AG09319 (cell line): ENCODE measurements at places on chromosomes 11 and 22.

DNA sequence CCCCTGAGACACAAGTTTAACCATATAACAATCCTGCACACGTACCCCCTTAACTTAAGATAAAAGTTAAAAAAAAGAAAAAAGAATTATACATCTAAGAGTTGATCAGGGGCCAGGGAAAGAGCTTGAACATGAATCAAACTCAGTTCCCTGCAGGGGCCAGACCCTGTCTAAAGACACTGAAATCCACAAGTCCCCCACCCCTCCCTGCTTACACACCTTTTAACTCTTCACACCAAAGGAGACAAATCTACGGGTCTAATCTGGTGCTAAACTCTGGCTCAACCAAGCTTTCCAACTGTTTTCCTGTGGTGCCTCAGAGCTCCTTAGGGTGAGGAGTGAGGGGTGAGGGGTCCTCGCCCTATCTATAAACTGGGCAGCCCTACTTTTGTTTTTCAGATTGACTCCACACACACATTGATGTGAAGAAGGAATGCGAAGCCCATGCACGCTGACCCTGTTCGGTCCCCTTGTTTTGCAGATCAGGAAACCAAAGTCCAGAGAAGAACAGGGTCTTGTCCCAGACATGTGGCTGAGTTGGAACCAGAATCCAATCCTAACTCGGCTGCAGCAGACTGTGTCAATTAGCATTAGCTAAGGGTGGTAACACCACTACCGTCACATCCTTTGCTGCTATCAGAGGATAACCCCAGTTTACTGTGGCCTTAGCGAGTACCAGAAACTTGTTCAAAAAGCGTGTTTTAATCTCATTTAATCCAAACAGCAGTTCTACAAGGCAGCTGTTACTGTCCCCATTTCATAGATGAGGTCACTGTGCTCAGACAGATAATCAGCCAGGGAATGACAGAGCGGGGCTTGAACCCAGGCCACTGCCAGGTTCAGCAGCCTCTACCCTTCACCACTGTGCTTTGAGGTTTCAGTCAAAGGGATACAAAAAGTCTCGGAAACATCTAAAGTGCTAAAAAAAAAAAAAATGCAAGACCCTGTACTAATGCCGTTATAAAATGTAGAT, 145.2 kb upstream of the SYT13 start:
- DNase-seq = no peak

- DNase-seq = peak; percentile 76
Observed at GRCh38 chr11:118619444-118620197, 12.2 kb downstream of the PHLDB1 start.

DNA sequence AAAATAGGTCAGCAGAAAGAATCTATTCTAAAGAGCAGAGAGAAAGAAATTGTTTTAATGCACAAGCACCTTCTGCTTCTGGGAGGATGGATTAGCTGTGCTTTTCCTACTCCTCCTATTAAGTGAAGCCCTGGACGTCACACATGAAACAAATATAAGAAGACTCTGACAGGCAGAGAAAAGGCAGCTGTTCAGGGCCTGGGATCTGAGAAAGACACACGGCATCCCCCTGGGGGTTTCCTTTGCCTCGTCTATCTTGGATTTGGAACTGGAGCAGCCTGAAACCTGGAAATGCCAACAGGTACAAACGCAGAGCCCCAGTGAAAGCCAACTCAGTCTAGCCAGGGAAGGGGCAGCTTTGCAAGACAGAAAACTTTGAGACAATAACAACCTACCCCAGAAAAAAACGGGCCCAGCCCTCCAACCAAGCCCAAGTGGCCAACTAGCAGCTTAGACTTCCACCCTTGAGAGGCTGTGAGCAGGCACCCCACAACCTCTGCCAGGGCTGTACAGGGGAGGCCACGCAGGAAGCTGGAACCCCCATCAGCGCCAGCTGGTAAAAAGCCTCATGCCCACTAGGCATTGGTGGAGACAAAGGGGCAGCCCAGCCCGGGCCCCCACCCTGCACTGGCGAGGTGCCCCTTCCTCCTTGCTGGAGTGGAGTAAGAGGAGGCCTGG, 7.3 kb downstream of the CERK start:
- DNase-seq = no peak

GRCh38 chr11:90775567-90776165, 552.8 kb upstream of the CHORDC1 start:
- no peak for DNase-seq

- DNase-seq = no peak
Observed at GRCh38 chr22:44286646-44287045, 26.1 kb downstream of the SHISAL1 start.

DNA sequence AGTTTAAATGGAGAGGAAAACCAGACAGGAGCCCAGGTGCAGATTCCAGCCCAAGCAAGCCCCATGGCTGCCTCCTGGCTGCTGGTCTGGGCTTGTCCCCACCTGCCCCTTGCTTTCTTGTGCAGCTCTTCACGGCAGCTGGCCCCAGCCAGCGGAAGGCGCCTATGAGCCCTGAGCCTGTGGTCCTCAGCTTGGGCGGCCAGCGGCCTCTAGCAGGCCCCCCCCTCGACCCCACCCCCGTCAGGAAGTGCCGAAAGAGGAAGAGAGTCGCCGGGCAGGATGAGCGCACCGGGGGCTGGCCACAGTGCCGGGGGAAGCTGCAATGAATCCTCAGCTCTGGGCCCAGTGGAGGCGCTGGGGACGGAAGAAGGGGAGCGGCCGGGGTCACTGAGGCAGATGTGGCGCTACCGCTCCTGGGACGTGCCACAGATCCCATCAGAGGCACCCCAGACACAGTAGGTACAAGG, 2.1 kb upstream of the DGKZ start:
- DNase-seq = no peak

- no peak for DNase-seq
Observed at GRCh38 chr22:31496735-31497146, 405 bp downstream of the SFI1 start.

DNA sequence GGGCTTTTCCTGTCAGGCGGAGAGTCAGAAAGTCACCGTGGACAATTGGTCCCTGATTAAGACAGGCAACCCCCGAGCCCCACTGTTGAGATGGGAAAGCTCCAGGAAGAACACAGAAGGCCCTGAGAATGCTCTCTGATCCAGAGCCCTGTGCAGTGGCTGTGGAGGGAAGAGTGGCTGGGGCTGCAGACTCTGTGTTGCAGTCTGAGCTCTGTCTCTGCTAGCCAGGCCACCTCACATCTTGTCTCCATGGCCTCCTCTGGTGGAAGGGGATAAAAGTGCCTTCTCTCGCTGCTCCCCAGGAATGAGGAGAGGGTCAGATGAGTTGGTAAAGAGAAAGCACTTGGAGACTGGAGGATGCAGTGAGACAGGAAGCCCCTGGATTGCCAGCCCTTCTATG, 141.2 kb downstream of the CEP164 start:
- no peak for DNase-seq

- no peak for DNase-seq
Observed at GRCh38 chr11:68437927-68438657, 22.5 kb upstream of the PPP6R3 start.

DNA sequence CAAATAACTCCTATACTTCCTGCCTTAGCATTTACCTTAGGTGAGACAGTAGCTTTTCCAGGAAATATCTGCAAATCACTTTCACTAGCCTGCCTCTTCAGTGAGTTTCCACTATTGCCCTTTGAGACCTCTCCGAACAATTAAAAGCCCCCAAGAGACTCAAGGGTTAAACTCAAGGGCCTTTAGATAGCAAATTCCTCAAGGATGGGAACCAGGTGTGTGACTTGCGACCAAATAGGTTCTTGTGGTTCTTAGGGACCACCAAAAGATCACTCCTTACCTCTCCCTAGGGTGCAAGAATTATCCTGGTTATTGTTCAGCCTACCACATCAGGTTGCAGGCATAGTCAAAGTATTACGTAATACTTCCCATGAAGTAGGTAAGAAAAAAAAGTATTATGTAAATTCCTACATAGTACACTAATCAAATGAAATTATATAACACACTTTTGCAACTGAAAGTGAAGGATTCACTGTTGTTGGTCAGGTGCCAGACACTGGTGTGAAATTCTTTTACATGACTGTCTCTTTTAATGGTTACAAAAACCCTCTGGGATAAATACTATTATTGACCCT, 1.4 kb upstream of the RDX start:
- DNase-seq = no peak
